Tibial artery (tissue), 4 donors: ENCODE measurements at places on chromosomes 16 and 17.

DNA sequence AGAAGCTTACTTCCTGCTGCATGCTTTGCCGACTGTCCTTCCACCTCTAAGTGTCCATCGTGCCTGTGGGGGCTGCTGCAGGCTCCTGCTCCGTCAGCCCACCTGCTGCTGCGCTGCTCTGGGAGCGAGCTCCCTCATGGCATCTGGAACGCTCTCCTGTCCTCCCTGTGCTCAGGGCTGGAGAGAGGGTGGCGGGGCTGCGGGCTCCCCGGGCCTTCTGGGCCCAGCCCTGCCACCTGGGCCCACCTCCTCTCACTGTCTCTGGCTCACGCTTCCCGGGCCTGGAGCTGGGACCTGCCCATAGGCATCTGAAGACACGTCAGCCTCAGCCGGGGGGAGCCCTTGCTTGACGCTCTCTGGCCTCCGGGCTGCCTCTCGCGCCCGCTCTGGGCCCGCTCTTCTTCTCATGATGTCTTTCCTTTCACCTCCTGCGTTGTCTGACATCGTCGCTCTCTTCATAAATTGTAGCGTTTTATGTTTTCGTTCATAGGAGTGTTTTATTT lies 27.0 kb downstream of the NME3 start:
- no peak overlapping the region for H3K4me3 ChIP-seq
- peaks cover 92% of the 10 kb centered on the region for H3K36me3 ChIP-seq
- no peaks in the 10 kb centered on the region for H3K4me1 ChIP-seq

DNA sequence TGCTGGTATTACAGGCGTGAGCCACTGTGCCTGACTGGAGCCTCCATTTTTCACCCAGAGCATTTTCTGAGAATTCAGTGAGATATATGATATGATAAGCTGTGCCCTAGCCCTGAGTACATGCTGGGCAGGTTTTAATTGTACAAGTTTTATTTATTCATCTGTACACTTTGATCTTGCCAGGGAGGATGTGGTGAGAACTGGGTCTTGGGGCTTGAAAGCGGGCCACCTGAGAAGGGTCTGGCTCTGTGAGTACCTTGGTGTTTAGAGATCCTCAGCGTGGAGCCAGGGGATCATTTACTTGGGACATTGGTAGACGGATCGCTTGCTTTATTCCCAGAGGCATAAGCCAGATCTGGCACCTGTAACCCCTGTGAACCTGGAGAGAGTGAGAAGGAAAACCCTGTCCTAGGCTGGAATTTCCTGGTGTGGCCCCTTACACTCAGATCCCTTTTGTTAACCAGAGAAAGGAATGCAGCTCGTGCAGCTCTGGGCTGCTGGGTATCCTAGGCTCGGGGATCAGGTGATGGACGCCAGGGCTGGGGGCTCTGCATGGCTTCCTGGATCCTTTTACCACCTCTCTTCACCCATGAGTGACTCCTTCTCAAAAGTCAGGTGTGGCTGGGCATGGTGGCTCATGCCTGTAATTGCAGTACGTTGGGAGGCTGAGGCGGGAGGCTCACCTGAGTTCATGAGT lies 91.9 kb downstream of the ABCC1 start:
- no peak for DNase-seq
- H3K4me3 ChIP-seq: no peak overlapping the region
- no peak overlapping the region for H3K27ac ChIP-seq
- peaks cover 60% of the 10 kb centered on the region for H3K36me3 ChIP-seq
- peaks cover 11% of the 10 kb centered on the region for H3K4me1 ChIP-seq
- H3K27me3 ChIP-seq: no peaks in the 10 kb centered on the region

GRCh38 chr17:79872762-79873161 lies 33.5 kb upstream of the CBX4 start:
- H3K36me3 ChIP-seq: no peaks in the 10 kb centered on the region
- DNase-seq: no peak
- H3K4me3 ChIP-seq: no peak overlapping the region
- no peaks in the 10 kb centered on the region for H3K4me1 ChIP-seq
- H3K27me3 ChIP-seq: no peaks in the 10 kb centered on the region

- H3K27ac ChIP-seq: no peak within 1 kb of the TSS
- H3K4me1 ChIP-seq: no peaks in the 10 kb centered on the region
- H3K36me3 ChIP-seq: no peaks in the 10 kb centered on the region
- peaks cover 4% of the 10 kb centered on the region for H3K27me3 ChIP-seq
These were observed at the start of gene ACE for GRCh38 chr17:63476854-63477479. ACE (plus strand) TSS chr17:63477061; CDS start chr17:63477095, 34 bp downstream.

DNA sequence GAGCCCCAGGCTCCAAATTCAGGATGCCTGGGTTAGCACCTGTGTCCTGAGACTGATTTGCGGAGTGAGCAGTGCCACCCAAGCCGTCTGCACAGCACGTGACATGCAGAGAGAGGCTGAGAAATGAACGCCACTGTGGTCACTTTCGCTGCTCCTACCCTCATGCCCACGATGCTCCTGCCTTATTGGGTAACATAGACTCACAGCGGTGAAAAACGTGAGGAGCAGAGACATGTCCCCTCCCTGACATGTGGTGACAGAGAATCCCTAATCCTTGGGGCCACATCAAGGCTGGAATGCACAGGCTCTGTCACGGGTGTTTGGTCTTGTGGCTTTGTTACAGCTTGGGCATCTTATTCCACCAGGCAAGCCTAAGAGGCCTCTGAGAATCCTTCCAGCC lies 52.1 kb upstream of the CACNG5 start:
- H3K4me1 ChIP-seq: no peaks in the 10 kb centered on the region
- H3K27me3 ChIP-seq: no peaks in the 10 kb centered on the region
- no peak for DNase-seq
- no peaks in the 10 kb centered on the region for H3K36me3 ChIP-seq
- no peak overlapping the region for H3K4me3 ChIP-seq
